ENCODE measurements at places on chromosomes 16 and 17.

DNA sequence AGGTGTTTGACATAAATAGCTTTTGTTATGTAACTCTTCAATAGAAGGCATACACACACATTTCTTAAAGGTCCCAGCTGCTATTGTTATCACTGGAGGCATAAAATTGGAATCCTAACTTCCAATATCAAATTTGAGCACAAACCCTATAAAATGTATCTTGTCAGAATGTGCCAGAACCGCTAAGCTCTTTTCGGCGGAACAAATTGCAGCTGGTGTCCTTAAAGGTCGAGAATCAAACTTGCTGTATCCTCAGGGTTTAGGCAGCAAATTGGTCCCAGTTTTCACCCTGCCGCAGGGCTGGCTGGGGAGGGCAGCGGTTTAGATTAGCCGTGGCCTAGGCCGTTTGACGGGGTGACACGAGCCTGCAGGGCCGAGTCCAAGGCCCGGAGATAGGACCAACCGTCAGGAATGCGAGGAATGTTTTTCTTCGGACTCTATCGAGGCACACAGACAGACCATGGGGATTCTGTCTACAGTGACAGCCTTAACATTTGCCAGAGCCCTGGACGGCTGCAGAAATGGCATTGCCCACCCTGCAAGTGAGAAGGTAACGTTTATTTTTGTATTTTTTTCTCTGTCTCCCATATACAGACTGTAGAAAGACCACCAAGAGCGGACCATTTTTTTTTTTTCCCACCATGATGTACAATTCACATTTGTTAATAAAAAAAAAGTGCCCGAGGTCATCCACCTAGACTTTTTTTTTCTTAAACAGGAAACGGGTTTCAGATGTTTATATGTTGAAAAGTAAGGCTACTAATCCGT is 297.1 kb downstream of the IRF8 start:
- DNase-seq = no peak

GRCh38 chr17:77848257-77848656 is 110.2 kb upstream of the TNRC6C start:
- DNase-seq = no peak

GRCh38 chr17:56125830-56126819 is 27.1 kb upstream of the ANKFN1 start:
- no peak for DNase-seq

GRCh38 chr16:78876671-78877070 is 723.9 kb downstream of the MAF start:
- DNase-seq = no peak

- DNase-seq = no peak
Measured at GRCh38 chr17:56675876-56676660, 82.6 kb downstream of the NOG start.

- DNase-seq = no peak
Measured at GRCh38 chr16:3878610-3879009, 1.9 kb downstream of the CREBBP start.

GRCh38 chr17:1011760-1012735 is 15.1 kb downstream of the TIMM22 start:
- no peak for DNase-seq

- DNase-seq = no peak
Measured at GRCh38 chr17:9907883-9908648, 3.0 kb upstream of the RCVRN start.

DNA sequence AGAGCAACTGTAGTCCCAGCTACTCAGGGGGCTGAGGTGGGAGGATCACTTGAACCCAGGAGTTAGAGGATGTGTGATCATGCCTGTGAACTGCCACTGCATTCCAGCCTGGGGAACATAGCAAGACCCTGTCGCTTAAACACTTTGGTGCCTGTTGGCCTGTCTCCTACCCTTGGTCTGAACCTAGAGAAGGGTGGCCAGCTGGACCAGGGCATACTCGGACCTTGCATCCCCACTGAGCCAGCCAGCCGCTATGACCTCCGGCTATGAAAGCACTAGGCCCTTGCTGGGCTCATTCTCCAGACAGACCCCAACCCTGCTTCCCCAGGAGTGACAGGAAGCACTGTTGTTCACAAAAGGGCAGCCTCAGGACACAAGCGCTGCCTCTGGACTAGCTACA is 4.6 kb downstream of the IFT20 start:
- DNase-seq = no peak

DNA sequence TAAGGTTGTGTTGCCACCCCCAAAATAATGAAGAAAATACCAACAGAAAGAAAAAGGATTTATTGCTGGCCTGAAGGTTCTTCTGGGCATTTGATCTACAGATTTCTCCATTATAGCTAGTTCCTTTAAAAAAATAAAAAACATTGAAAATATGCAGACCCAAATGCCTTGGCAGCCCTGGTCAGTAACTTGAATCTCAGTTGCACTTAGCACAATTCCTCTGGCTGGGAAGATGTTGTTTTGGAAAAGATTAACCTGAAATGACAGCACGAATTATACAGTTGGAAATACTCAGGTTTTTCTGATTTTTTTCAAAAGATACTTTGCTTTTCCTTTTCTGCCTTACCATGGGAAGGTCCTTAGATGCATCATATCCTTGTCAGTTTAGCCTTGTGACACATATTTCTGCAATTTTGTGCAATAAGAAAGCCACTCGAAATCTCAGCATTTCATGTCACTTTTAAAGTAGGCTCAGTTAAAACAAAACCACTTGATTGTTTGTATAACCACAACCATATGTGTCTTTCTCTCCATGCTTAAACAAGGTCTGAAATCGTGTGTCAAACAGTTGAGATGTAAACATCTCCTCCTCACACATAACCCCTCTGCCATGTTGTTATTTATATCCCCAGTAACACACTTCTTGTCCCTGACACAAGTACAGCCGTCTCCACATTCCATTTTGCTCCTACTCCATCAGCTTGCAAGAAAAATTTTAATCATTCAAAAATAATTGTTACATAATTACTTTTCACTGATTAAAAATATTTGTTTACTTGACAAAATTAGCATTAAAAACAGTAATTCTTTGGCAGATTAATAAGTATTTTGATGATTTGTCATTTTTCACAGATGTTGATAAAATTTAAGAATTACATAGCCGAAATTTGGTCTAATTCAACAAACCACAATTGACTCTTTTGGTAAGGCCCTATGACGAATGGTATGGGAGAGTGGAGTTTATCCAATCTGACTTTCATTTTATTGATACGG is 61.1 kb downstream of the SIAH1 start:
- DNase-seq = no peak

GRCh38 chr16:2195322-2196161 is 863 bp downstream of the CASKIN1 start:
- DNase-seq = no peak

GRCh38 chr17:75315541-75316243 is 26.5 kb upstream of the SLC25A19 start:
- DNase-seq = no peak
